ENCODE measurements at places on chromosomes 6 and 20. TPM values are rescaled to one million over a fixed set of nuclear protein-coding genes. Genes with fewer than 3 reads are reported as not detected.

The ZC3H12D gene
- total RNA-seq = 0.17 TPM

The OOEP gene
- total RNA-seq = not detected

The GSTA3 gene
- total RNA-seq = not detected

The DEFB118 gene
- total RNA-seq = not detected

The SLC18B1 gene
- total RNA-seq = 11.2 TPM

The SLC17A4 gene
- total RNA-seq = not detected

The ADNP gene
- total RNA-seq = 28.8 TPM

The TEAD3 gene
- total RNA-seq = 0.68 TPM

The PI3 gene
- total RNA-seq = not detected

The MPIG6B gene
- total RNA-seq = not detected

The BPIFB2 gene
- not detected for total RNA-seq

The ECT2L gene
- not detected for total RNA-seq

The MEP1A gene
- total RNA-seq = not detected

The PROCR gene
- total RNA-seq = 124 TPM

The SNX5 gene
- 97.3 TPM for total RNA-seq

The ZSCAN31 gene
- total RNA-seq = 25.7 TPM

The SLC35B2 gene
- total RNA-seq = 52.7 TPM

The SRC gene
- 4.1 TPM for total RNA-seq

The CST3 gene
- 284 TPM for total RNA-seq

The TBXT gene
- not detected for total RNA-seq

The EPB41L1 gene
- 21.1 TPM for total RNA-seq

The GRIK2 gene
- total RNA-seq = 0.34 TPM

The C6orf89 gene
- 27.7 TPM for total RNA-seq

The FERMT1 gene
- total RNA-seq = 0.28 TPM

The DEFB124 gene
- not detected for total RNA-seq

The NT5E gene
- 96.7 TPM for total RNA-seq

The KHDC3L gene
- total RNA-seq = not detected

The LGSN gene
- total RNA-seq = not detected

The ARMC2 gene
- total RNA-seq = 0.79 TPM

The TMEM217 gene
- total RNA-seq = 12.4 TPM

The WDR46 gene
- 65.9 TPM for total RNA-seq

The LBP gene
- 0.05 TPM for total RNA-seq

The ADGRF1 gene
- total RNA-seq = not detected

The C20orf141 gene
- not detected for total RNA-seq

The ULBP2 gene
- 3.7 TPM for total RNA-seq

The PTCHD4 gene
- total RNA-seq = 6.1 TPM

The POM121L2 gene
- not detected for total RNA-seq

The TRPC4AP gene
- 100 TPM for total RNA-seq

The SERPINB1 gene
- total RNA-seq = 32.2 TPM

The HDGFL1 gene
- total RNA-seq = not detected

The CNR1 gene
- total RNA-seq = 1.3 TPM

The GNRH2 gene
- total RNA-seq = not detected

The DAAM2 gene
- total RNA-seq = 0.14 TPM

The LY6G6D gene
- not detected for total RNA-seq

The LHFPL5 gene
- total RNA-seq = not detected

All from dermis blood vessel endothelial cell (primary cell).